ENCODE measurements at places on chromosomes 13 and 19.

DNA sequence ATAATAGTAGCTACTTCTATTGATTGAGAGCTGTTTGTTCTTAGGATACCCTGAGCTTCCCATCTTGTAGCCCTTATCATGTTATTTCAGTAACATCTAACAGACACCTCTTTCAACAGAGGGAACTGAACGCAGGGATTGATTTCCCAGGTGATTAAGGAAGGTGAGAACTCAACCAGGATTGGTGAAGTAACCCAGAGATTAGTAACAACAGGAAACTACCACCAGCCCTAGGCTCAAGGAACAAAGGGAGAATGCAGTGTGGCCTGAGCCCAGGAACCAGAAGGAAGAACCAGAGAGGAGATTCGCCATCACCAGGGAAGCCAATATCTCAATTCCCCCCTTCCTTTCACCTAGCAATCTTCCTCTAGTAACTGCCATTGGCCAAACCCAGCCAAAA is 8.5 kb downstream of the DHRS12 start:
- no peak for DNase-seq

DNA sequence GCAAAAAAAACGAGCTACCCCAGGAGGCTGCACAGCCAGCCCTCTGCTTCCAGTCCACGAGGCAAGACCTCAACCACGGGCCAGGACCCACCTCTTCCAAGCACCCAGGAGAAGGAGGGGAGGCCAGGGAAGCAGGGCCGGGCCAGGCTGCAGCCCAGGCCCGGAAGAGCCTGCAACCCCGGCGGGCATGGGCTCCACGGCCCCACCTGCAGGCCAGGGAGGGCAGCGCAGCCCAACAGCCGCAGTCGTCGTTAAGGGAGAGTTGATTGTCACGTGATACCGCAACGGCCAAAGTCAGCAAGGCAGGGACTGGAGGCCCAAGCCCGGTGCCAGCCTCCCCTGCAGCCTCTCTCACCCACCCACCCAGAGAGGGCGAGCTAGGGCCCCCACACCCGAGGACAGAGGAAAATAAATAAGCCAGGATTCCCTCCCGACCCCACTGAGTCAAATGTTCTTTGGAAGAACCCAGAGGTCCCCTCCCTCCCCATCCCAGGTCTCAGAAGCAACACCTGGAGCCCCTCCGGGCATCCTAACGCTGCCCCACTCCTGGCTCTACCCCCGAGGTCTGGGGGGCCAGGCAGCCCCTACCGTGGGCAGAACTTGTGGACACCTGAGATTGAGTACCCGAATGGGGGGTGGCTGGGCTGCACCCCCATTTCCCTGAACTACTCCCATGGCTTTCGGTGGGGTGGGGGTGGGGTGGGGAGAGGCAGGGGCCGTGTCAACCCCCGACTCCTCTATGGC is 5.2 kb upstream of the REXO1 start:
- peak; percentile 47 for DNase-seq

DNA sequence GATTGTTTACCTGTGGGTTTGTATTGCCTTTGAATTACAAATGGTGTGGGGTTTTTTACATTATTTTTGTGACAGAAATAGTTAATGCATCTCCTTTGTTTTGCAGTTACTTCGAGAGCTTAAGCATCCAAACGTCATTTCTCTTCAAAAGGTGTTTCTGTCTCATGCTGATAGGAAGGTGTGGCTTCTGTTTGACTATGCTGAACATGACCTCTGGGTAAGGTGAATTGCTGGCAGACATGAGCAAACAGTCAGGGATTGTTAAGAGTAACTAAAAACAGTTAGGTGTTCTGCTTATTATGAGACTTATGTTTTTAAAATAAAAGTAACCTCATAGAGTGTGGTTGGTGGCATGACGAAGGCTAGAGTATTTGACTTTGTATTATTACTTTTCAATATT is 95.0 kb downstream of the CDK8 start:
- DNase-seq: no peak

GRCh38 chr13:60114499-60115028 is 49.2 kb downstream of the DIAPH3 start:
- no peak for DNase-seq

- DNase-seq: no peak
Observed at GRCh38 chr13:92126399-92126798, 728.0 kb downstream of the GPC5 start.

DNA sequence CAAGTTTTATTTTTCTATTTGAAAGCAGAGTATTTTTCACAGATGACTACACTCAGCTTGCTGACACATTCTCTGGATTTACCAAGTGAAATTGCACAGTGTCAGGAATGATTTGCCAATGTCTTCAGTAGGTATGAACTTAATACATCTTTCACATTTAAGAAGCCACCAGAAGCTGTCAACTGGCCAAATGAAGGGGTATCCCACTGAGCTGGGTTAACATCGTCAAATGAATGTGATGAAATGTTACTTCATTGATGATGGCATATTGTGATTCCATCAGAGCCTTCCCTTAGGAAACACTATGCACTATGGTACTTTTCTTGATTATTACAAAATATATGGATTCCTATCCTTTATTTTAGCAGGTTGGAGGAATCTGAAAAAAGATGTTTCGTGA is 592.3 kb downstream of the FGF9 start:
- no peak for DNase-seq

DNA sequence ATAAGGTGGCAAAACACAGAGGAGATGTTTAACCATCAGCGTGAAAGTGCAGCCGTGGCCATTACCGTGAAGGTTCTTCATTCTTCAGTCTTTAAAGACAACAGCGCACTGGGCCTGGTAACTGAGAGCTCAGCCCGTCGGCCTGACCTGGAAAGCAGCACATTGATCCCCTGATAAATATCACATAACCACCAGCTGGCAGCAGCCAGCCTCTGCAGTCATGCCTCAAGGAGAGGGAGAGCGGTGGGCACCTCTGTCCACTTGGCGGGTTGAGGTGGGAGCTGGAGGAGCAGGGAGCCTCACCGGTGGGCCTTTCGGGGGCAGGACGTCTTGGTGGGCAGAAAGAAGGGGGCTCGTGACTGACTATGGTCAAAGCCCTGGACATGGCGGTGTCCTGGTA is 58.1 kb downstream of the MCF2L start:
- no peak for DNase-seq

DNA sequence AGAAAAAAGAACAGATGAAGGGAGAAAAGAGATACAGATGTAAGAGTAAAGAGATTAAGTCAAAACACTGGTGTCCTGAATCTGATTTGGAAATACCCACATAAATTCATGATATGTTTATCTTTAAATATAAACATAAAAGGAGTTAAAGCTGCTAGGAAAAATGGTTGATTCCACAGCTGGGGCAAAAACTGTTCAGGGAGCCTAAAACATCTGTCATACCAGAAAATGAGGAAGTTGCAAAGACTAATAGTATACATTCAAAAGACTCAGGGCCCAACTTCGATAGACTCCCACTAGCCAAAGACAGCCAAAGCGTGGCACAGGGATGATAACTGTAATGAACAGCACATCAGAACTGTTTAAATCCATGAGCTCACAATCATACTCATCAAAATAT is 62.0 kb downstream of the ABCC4 start:
- no peak for DNase-seq

- DNase-seq: no peak
Observed at GRCh38 chr19:11232555-11232954, 6.9 kb upstream of the ANGPTL8 start.

- no peak for DNase-seq
Observed at GRCh38 chr19:1634242-1634937, 18.0 kb downstream of the TCF3 start.

DNA sequence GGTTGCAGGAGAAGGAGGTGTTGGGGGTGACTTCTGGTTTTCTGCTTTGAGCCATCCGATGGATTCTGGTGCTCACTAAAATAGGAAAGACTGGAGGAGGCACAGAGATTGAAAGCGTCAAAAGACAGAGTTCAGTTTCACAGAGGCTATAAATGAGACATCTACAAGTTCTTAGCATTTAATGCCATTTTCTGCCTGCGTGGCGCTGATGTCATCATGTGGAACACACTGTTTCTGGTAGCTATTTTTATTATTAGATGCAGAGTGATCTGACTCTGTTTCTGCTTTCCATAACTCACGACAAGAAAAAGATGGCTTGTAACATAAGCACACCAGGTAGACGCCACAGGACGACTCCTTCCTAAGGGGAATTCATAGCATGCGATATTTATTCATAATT is 3.3 kb upstream of the SLC39A3 start:
- DNase-seq: no peak

DNA sequence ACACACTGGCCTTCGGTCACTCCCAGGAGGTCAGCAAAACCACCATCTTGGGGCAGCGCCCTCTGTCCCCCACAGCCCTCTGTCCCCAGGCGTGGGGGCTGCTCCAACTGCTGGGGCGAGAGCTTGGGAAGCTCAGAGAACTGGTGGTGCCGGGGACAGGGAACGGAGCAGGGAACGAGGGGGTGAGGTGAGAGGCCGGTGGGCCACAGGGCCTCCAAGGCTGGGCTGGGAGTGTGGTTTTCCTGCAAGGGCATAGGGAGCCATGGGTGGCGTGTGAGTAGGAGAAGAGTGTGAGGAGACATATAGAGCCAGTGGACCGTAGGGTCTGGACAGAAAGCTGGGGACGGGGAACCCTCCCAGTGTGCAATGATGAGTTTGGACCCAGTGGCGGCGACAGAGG is 34.1 kb downstream of the F2RL3 start:
- no peak for DNase-seq

DNA sequence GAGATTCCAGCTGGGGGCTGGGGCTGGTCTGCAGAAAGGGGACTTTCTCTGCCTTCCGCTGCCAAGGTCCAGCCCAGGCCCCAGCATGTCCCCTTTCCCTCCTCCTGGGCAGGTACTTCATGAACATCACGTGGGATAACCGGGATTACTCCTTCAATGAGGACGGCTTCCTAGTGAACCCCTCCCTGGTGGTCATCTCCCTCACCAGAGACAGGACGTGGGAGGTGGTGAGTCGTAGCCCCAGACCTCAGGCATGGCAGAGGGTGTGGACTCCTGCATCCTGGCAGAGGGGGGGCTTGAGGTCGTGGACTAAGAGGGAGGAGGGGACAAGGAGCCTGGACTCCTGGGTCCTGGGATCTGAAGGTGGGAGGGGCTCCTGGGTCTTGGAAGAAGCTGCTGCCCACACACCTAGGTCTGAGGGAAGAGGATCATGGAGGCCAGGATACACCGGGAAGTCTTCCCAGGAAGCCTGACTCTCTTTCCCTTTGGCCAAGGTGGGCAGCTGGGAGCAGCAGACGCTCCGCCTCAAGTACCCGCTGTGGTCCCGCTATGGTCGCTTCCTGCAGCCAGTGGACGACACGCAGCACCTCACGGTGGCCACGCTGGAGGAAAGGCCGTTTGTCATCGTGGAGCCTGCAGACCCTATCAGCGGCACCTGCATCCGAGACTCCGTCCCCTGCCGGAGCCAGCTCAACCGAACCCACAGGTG is 20.6 kb downstream of the GRIN2D start:
- DNase-seq: no peak

- DNase-seq: no peak
Observed at GRCh38 chr19:50882188-50882587, 8.9 kb downstream of the KLK2 start.

DNA sequence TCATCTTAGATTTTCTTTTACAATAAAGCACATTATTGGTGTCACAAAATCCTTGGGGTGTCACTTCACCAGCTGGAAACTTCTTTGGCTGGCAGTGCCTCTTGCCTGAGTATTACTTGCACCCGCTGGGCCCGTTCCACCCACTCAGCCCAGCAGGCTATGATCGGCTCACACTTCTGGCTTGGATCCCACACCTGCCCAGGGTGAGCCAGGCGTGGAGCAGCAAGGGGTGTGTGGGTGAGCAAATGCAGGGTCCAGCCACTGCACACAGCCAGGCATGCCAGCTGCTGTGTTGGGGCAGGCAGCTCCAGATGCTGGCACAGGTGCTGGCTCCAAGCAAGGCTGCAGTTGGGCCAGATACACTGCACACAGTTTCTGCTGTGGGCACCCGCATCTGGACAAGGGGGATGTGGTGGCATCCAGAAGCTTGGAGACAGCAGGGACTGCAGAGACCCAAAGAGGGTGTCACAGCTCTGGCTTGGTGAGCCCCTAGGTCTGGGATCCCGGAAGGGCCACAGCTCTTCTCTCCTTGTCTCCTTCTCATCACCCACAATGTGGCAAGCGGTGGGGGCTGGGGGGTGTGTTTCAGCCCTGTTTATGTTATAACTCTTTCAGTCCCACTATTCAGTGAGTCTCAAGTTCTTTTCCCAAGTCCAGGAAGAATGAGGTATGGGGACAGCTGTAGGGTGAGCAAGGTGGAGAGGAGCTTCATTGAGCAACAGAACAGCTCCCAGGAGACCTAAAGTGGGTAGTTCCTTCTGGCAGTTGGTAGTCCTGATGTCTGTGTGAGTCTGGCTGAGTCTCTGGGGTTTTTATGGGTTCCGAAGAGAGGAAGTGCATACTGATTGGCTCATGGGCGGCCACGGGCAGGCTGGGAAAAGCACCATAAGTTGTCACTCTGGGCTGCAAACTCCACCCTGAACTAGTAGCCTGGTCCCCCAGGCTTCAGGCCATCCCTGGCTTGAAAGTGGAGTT is 25.3 kb upstream of the TBC1D4 start:
- DNase-seq: no peak

DNA sequence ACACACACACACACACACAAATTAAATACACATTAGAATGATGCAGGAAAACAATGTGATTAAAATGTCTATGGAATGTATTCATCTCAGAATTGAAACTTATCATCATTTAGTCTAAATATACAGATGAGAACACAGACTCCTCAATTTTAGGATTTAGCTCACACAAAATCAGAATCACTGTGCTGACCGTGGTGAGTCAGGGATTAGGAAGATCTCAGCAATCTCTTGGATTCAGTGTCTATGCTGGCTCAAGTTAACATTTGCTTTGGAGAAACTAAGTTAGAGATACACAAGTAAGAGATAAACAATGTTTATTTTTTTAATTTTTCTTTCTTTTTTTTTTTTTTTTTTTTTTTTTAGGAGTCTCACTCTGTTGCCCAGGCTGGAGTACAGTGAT is 323.6 kb downstream of the KLF12 start:
- DNase-seq: no peak

- DNase-seq: no peak
Observed at GRCh38 chr19:1355568-1356507, 27.9 kb upstream of the NDUFS7 start.

DNA sequence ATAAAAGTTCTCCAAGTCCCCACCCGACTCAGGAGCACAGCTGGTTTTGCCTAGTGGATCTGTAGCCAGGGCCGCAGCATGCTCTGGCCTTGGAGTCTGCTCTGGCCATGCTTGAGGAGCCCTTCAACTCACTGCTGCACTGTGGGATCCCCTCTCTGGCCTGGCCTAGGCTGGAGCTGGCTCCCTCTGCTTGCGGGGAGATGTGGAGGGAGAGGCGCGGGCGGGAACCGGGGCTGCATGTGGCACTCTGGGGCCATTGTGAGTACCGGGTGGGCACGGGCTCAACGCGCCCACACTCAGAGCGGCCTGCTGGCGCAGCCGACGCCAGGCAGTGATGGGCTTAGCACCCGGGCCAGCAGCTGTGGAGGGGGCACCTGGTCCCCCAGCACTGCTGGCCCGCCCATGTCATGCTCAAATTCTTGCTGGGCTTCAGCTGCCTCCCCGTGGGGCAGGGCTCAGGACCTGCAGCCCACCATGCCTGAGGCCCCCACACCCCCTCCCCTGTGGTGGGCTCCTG is 57.0 kb upstream of the ATP12A start:
- no peak for DNase-seq

- DNase-seq: no peak
Observed at GRCh38 chr13:44104197-44104490, 224.4 kb downstream of the LACC1 start.

All from stimulated activated CD8-positive, alpha-beta memory T cell treated with anti-CD3 and anti-CD28 coated beads, Interleukin-4, amount 100 ng/mL, for 4 hours (primary cell).